ENCODE measurements at places on chromosomes 3 and 15. TPM values are rescaled to one million over a fixed set of nuclear protein-coding genes. Genes with fewer than 3 reads are reported as not detected.

The GRM2 gene
- total RNA-seq = not detected

The CPA3 gene
- not detected for total RNA-seq

The CCDC33 gene
- total RNA-seq = 4.9 TPM

The ZPLD1 gene
- total RNA-seq = not detected

The SPTSSB gene
- not detected for total RNA-seq

The CCDC39 gene
- not detected for total RNA-seq

The SCG3 gene
- 0.86 TPM for total RNA-seq

The ASB14 gene
- not detected for total RNA-seq

The CSPG5 gene
- total RNA-seq = 1.3 TPM

The ATP13A3 gene
- 186 TPM for total RNA-seq

The CAMP gene
- not detected for total RNA-seq

The REC114 gene
- total RNA-seq = not detected

The LTF gene
- total RNA-seq = not detected

The TMEM266 gene
- not detected for total RNA-seq

The AADAC gene
- total RNA-seq = not detected

The GOLGA8H gene
- 1.6 TPM for total RNA-seq

The DUSP7 gene
- 14.2 TPM for total RNA-seq

The LIPH gene
- total RNA-seq = 0.63 TPM

The TMCO5A gene
- not detected for total RNA-seq

The GOLGA8Q gene
- total RNA-seq = not detected

The OR5K2 gene
- total RNA-seq = not detected

The SAXO2 gene
- 11.0 TPM for total RNA-seq

The KNG1 gene
- not detected for total RNA-seq

The CHDH gene
- 6.2 TPM for total RNA-seq

The GXYLT2 gene
- 3.7 TPM for total RNA-seq

The FBXO40 gene
- total RNA-seq = not detected

The FOXB1 gene
- total RNA-seq = 0.06 TPM

The ZNF660 gene
- 0.91 TPM for total RNA-seq

The ROPN1B gene
- 0.27 TPM for total RNA-seq

The TGM5 gene
- not detected for total RNA-seq

The TMIE gene
- total RNA-seq = not detected

The AGTR1 gene
- total RNA-seq = not detected

The LMCD1 gene
- 14.5 TPM for total RNA-seq

The MOBP gene
- total RNA-seq = not detected

The SEMA5B gene
- total RNA-seq = not detected

The GPR15 gene
- total RNA-seq = not detected

The KCNMB3 gene
- total RNA-seq = 0.77 TPM

The STARD9 gene
- 0.80 TPM for total RNA-seq

The DUOXA2 gene
- total RNA-seq = not detected

The FAM240A gene
- total RNA-seq = not detected

The OXTR gene
- total RNA-seq = 0.63 TPM

All from Daoy (cell line).